ENCODE measurements at places on chromosomes 16 and 17. TPM values are rescaled to one million over a fixed set of nuclear protein-coding genes. Genes with fewer than 3 reads are reported as not detected.

GRCh38 chr16:1865902-1866690 is 5.9 kb downstream of the MEIOB start:
- no peak for DNase-seq

DNA sequence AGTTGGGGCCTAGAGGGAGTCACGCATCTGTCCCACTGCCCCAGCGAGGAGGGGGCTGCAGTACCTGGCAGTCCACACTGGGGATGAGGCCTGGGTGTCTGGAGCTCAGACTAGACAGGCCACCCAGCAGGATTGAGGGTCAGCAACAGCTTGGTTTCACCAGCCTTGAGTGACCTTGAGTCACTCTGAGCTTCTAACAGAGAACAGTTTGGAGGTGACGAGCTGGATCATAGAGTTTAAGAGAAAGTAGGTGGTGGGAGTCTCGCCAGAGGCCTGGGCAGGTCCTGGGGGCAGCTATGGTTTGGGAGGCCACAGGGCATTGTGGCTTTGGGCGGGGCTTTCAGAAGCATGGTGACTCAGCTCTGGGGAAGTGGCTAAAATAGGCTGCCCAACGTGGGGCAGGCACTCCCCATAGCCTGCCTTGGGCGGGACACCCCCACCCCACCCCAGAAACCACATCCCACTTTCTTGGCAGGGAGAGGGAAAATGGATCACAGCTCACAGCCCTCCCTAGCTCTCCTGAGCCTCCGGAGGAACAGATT is 20.5 kb downstream of the CDC42EP4 start:
- peak; percentile 73 for DNase-seq

Gene TMIGD1
- 14.4 TPM for total RNA-seq

DNA sequence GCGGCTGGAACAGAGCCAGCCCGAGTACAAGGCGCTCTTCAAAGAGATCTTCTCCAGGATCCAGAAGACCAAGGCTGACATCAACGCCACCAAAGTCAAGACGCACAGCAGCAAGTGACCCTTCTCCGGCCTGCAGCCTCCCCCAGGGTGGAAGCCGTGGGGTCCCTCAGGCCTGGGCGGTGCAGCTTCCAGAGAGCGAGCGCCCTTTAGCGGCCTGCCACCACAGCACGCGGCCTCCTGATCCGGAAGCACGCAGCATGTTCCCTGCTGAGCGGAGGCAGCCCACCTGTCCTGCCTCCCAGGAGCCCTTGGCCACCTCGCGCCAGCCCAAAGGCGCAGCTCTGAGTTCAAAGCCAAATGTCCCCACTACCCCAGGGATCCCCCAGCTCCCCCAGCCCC is 8.5 kb upstream of the MRPL58 start:
- no peak for DNase-seq

DNA sequence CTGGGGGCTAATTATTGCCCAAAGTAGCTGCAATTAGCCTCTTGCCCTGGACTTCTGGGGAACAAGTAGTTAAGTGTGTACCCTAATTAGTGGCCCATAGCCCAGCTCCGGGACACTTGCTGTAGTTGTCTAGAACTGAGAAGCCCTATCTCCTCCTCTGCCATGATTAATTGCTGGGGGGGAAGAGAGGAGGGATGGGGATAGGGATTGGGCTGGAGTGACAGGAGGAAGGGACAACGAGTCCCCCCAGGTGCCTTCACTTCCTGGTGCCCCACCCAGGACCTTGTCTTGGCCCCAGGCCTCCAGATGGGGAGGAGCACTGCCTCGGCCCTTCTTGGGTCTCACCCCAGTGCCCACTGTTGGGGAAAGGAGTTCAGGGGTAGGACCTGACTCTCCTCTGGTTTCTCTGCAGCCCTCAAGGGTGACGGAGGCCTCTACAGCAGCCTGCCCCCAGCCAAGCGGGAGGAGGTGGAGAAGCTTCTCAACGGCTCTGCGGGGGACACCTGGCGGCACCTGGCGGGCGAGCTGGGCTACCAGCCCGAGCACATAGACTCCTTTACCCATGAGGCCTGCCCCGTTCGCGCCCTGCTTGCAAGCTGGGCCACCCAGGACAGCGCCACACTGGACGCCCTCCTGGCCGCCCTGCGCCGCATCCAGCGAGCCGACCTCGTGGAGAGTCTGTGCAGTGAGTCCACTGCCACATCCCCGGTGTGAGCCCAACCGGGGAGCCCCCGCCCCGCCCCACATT is 17.4 kb downstream of the NGFR start:
- DNase-seq = no peak

GRCh38 chr17:46125831-46126230 is 67.4 kb downstream of the KANSL1 start:
- DNase-seq = no peak

GRCh38 chr17:66578781-66579489 is 256.0 kb upstream of the CACNG5 start:
- no peak for DNase-seq

Data from colonic mucosa (tissue), 4 donors.